CD4-positive, alpha-beta memory T cell (primary cell): ENCODE measurements at places on chromosomes 5 and 9. TPM values are rescaled to one million over a fixed set of nuclear protein-coding genes. Genes with fewer than 3 reads are reported as not detected.

Gene LURAP1L
- not detected for polyA plus RNA-seq

GRCh38 chr5:76641514-76642120 lies 18.4 kb upstream of the F2RL2 start:
- H3K27me3 ChIP-seq: no peaks in the 10 kb centered on the region
- H3K27ac ChIP-seq: no peak overlapping the region
- H3K4me3 ChIP-seq: no peak overlapping the region
- DNase-seq: peak; percentile 54
- H3K36me3 ChIP-seq: peaks cover 36% of the 10 kb centered on the region

- no peaks in the 10 kb centered on the region for H3K4me1 ChIP-seq
- no peak overlapping the region for H3K4me3 ChIP-seq
- no peaks in the 10 kb centered on the region for H3K36me3 ChIP-seq
- no peaks in the 10 kb centered on the region for H3K27me3 ChIP-seq
These were observed 127.1 kb downstream of the MYO10 start for GRCh38 chr5:16809010-16809394.

- no peaks in the 10 kb centered on the region for H3K36me3 ChIP-seq
- no peaks in the 10 kb centered on the region for H3K27me3 ChIP-seq
These were observed 34.2 kb downstream of the IL31RA start for GRCh38 chr5:55885359-55885758.

GRCh38 chr9:84583866-84584265 lies 85.7 kb upstream of the NTRK2 start:
- no peaks in the 10 kb centered on the region for H3K27me3 ChIP-seq
- no peak for DNase-seq
- H3K4me3 ChIP-seq: no peak overlapping the region
- no peaks in the 10 kb centered on the region for H3K36me3 ChIP-seq

- H3K4me3 ChIP-seq: no peak overlapping the region
- no peaks in the 10 kb centered on the region for H3K27me3 ChIP-seq
- no peaks in the 10 kb centered on the region for H3K4me1 ChIP-seq
- DNase-seq: no peak
- no peak overlapping the region for H3K27ac ChIP-seq
- no peaks in the 10 kb centered on the region for H3K36me3 ChIP-seq
These were observed 49.2 kb downstream of the MRPL36 start for GRCh38 chr5:1750469-1750868.

DNA sequence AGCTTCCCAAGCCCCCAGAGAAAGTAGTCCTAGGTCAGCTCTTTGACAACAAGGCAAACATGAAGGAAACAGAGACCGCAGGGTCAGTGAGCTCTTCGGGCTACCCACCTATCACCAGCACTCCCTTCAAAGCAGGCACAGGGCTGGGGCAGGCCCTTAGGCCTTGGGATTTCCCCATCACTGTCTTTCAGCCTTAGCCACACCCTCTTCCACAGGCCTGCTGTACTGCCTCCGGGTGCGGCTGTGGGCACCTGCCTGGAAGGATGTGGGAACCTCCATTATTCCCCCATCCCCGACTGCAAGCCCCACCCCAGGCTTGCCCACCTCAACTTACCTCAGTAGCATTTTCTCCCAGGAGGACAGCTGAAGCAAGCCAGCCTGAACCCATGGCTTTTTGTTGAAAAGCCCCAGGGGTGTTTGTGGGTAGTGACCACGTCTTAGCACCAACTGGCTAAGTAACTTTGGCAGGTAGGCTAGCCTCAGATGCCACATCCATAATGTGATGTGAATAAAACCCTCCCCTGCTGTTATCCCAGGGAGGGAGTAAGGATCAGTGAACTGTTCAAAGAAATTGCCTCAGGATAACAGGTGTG lies 100.2 kb downstream of the PIK3R1 start:
- H3K36me3 ChIP-seq: no peaks in the 10 kb centered on the region
- H3K4me3 ChIP-seq: no peak overlapping the region
- no peak overlapping the region for H3K27ac ChIP-seq
- peaks cover 10% of the 10 kb centered on the region for H3K4me1 ChIP-seq
- DNase-seq: peak; percentile 41
